ENCODE measurements at places on chromosomes 7 and 10.
A peak's percentile ranks its signal among the peaks of the same experiment; 100 is the strongest.

DNA sequence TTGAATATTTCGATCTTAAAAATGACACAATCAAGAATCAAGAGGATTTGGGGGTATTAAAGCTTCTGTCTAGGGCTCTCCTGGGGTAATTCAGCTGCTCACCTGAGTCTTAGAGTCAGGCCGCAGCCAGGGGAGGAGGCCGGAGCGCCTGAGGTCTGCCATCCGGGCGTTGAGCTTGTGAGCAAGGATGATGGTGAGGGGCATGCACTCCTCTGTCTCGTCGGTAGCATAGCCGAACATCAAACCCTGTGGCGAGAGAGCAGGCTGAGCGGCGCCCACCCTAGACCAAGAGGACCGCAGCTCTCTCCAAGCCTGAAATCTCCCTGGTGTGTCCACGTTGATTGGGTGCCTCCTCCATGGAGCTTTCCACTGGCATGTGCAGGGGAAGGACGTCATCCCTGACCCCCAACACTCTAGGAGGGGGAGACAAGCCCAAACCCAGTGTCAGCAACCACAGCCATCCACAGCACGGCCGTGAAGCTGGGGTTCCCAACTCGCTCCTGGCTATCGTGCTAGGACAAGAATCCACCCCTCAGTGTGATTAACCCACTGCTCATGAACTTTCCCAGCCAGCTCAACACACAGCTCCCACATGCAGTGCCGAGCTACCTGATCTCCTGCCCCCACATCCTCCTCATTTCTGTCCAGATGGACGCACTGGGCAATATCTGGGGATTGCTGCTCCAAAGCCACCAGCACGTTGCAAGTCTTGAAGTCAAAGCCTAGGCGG, 9.2 kb downstream of the MAT1A start:
- DNase-seq: no peak

- peak; percentile 36 for DNase-seq
These were observed 5.6 kb upstream of the CYP3A4 start for GRCh38 chr7:99789441-99790070.

DNA sequence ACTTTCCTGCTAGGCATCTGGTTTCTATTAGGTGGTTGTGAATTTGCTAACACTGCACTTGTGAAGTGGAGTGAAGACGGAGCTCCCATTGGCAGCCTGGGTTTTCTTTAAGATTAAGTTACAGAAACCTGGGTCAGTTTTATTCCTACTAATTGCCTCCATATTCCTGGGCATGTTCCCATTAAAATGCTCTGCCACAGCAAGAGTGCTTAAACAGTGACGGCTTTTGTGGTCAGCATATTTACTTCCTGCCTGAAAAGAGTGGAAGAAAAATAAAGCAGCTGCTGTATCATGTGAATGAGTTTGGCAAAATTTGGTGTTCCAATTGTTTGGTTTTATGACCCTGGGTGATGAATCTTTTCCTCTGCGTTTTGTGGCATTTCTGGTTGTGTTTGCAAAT, 96.9 kb upstream of the PLXDC2 start:
- no peak for DNase-seq

DNA sequence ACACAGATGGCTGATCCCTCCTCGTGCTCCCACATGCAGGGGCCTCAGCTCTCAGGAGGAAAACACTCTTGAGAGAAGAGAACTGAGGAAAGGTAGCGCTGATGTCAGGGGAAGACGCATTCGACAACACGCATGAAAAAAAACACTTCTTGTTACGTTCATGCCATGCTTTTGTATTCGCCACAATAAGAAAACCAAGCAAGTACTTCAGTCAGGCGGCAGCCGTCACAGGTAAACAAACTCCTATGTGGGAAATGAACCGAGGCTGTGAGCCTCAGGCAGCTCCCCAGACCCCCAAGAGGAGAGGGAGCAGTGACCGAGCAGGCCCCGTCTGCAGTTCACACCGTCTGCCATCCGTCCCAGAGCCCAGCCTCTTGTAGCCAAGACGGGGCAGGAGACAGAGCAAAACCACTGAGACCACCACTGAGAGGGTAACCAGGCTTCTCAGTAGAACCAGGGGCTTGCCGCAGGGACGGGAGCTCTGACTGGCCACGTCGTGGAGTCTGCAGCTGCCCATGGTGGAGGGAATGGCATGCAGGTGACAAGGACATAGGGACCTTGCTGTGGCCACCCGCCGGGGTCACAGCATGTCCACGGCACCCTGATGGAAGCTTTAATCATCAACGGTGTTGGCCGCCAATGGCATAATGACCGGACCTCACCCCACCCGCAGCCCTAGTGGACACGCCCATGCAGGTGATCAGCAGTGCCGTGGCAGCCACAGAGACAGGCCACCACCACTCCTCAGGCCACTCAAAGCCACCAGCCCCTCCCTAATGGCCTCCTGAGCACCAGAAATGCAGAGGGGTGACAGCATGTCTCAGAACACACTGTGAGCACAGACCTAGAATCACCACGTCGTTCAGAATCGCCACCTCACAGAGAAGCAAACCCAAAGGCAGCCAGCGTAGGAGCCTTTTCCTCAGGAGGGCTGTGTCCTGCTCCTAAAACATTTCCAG, 304.3 kb downstream of the PTPRN2 start:
- DNase-seq: no peak

All from activated CD4-positive, alpha-beta T cell treated with anti-CD3 and anti-CD28 coated beads for 36 hours (primary cell).